Activated CD8-positive, alpha-beta memory T cell treated with anti-CD3 and anti-CD28 coated beads, Interleukin-2, amount 10 ng/mL, durations not matched to agents 7 days and 5 days (primary cell): ENCODE measurements at places on chromosomes 7 and 10. TPM values are rescaled to one million over a fixed set of nuclear protein-coding genes. Genes with fewer than 3 reads are reported as not detected.
A peak's percentile ranks its signal among the peaks of the same experiment; 100 is the strongest.

DNA sequence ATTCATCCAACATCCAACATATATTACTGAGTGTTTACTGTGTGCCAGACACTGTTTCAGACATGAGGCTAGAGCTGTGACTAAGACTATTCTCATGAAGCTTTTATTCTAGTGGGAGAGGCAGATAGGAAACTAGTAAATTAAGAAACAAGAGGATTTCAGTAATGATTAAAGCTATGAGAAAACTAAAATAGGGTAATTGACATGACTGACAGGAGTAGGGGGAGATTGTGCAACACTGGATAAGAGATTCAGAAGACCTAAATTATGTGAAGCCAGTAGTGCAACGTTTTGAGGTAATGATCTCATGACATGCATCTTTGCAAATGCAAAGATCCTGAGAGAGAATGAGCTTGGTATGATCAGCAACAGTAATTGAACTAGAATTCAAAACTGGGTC is 48.6 kb upstream of the MKLN1 start:
- no peak overlapping the region for H3K27ac ChIP-seq
- no peaks in the 10 kb centered on the region for H3K36me3 ChIP-seq
- no peaks in the 10 kb centered on the region for H3K4me1 ChIP-seq

GRCh38 chr7:144866189-144866588 is 30.3 kb upstream of the TPK1 start:
- no peak for DNase-seq
- no peaks in the 10 kb centered on the region for H3K36me3 ChIP-seq
- H3K27me3 ChIP-seq: peaks cover 10% of the 10 kb centered on the region
- H3K4me3 ChIP-seq: no peak overlapping the region

DNA sequence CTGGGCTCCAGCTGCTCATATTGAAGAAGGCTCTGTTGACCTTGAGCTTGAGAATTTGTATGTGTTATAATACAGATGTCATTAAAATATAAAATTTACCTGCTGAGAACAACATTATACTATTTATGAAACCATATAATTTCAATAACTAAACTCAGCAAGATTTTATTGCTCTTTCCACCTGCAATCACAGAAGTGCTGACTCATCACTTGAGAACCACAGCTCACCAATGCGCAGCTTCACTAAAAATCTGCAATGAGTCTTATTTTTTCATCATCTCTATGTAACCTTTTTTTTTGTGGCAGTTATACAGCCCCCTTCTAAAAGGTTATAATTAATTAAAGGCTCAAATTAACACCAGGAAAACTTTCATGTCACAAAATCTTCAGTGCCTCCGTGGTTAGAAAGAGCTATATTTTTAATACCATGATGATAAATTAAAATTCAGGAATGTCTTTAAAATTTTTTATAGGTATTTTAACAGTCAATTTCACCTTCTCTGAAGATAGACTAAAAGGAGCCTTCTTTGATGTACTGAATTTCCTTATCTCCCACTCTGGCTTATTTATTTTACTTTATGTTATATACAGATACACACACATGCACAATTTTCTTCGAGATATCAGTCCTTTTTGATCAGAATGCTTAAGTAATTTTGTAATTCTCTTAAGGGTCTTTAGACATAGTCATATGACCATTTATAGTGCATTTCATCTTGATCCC is 102.7 kb downstream of the EVX1 start:
- no peak overlapping the region for H3K27ac ChIP-seq
- peaks cover 17% of the 10 kb centered on the region for H3K27me3 ChIP-seq
- H3K4me1 ChIP-seq: no peaks in the 10 kb centered on the region
- no peak overlapping the region for H3K4me3 ChIP-seq
- H3K36me3 ChIP-seq: no peaks in the 10 kb centered on the region

- H3K27me3 ChIP-seq: peaks cover 2% of the 10 kb centered on the region
- H3K36me3 ChIP-seq: peaks cover 6% of the 10 kb centered on the region
- peaks cover 7% of the 10 kb centered on the region for H3K4me1 ChIP-seq
- H3K27ac ChIP-seq: no peak overlapping the region
- DNase-seq: no peak
Observed at GRCh38 chr7:92848851-92849250, 12.5 kb upstream of the CDK6 start.

DNA sequence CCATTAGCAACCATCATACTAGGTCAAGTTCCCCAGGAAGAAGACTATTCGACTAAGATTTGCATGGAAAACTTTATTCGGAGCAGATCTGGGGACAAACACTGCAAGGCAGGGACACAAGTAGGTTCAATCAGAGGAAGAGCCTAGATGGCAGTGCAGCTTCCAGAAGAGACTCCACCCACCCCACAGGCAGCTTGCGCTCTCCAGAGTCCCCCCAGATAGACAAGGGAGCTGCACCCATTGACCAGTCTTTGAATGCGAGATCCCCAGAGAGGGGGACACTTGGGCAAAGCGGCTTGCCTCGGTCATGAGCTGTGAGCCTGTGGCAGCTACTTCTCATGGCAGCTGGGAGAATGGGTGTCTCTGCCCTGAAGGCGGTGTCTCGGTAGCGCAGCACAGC is 4.2 kb downstream of the GALNTL5 start:
- H3K27me3 ChIP-seq: no peaks in the 10 kb centered on the region
- H3K4me1 ChIP-seq: no peaks in the 10 kb centered on the region
- H3K36me3 ChIP-seq: peaks cover 2% of the 10 kb centered on the region
- H3K4me3 ChIP-seq: no peak overlapping the region

DNA sequence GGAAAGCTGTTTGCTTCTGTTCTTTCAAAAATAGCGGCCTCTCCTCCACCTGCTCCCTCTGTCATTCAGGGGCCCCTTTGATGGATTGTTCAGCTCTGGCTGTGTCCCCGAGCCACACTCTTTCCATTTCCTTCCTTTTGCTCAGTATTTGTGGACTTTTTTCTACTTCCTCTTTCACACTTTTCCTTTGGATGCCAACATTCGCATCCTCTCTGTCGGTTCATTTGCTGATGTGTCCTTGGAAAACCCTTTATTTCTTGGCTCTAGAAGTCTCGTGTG is 11.7 kb upstream of the PWWP2B start:
- no peak overlapping the region for H3K27ac ChIP-seq
- peaks cover 14% of the 10 kb centered on the region for H3K4me1 ChIP-seq
- H3K4me3 ChIP-seq: no peak overlapping the region
- H3K27me3 ChIP-seq: no peaks in the 10 kb centered on the region
- DNase-seq: no peak

DNA sequence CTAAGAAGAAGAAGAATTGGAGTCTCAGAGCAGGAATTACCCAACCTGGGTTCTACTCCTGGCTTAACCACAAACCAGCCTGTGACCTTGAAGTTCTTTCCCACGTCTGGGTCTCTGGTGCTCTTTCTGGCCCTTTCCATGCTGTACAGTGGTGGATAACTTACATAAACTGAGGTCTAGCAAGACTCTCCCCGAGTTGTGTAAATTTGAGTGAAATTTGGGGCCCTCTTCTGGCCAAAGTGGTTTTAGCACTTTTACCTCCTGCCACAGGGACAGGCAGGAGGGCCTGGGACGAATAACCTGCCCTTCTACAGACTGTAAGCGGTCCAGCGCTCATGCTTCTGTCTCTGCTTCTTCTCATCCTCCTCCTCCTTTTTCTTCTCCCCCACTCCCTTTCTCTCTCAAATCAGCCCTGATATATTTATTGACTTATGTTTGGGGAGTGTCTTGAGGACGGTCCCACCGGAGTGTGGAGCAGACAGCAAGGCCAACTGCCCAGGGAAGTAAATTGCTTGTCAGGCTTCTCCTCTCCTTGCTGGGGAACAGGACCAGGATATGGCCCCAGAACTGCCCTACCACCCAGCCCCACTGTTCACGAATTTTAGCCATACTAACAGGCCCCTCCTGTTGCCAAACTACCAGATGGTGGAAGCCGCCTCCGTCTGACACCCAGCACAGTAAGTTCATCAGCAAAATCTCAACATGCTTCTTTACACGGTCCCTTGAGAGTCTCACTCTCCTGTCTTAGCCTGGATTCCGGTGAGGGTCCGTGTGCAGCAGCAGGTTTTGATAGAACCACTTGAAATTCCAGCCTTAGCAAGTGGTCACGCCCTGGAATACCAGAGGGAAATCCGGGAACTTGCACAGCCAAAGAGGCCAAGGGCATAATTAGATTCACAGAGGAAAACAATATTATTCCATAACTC is 4.0 kb upstream of the SH3PXD2A start:
- peaks cover 28% of the 10 kb centered on the region for H3K27me3 ChIP-seq
- no peak overlapping the region for H3K4me3 ChIP-seq
- peak; percentile 78 for DNase-seq
- H3K4me1 ChIP-seq: peaks cover 6% of the 10 kb centered on the region
- H3K27ac ChIP-seq: no peak overlapping the region

- DNase-seq: no peak
- H3K36me3 ChIP-seq: peaks cover 28% of the 10 kb centered on the region
- H3K4me3 ChIP-seq: no peak overlapping the region
- H3K27me3 ChIP-seq: no peaks in the 10 kb centered on the region
Observed at GRCh38 chr7:148863324-148863723, 20.8 kb downstream of the EZH2 start.

WDFY4 gene
- total RNA-seq: not detected

CLDN3 gene
- total RNA-seq: not detected

ZC3HAV1L gene
- total RNA-seq: 15.7 TPM

TEX36 gene
- total RNA-seq: not detected

CFAP70 gene
- 0.38 TPM for total RNA-seq
